ENCODE measurements at places on chromosomes 12 and 14. TPM values are rescaled to one million over a fixed set of nuclear protein-coding genes. Genes with fewer than 3 reads are reported as not detected.

Gene C14orf39
- total RNA-seq, result 6.2 TPM

Gene TMEM19
- 9.3 TPM for total RNA-seq

Gene OR4E1
- not detected for total RNA-seq

DNA sequence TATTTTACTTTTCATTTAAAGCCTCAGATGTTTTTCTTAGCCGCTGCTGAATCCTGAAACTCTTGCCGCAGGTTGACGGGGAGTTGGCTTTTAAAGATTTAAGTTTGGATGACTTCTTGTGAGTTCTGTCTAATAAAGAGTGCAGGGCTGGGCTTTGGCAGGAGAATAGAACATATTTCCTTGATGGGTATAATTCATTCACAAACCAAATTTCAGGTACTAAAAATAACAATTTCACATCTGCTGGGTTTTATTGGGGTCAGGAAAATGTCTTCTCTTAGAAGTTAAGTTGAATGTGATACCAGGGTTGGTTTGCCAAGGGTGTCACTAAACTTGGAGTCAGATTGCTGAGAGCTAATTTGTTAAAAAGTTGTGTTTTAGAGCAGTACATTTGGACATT, 9.7 kb downstream of the SP1 start:
- DNase-seq, result no peak

DNA sequence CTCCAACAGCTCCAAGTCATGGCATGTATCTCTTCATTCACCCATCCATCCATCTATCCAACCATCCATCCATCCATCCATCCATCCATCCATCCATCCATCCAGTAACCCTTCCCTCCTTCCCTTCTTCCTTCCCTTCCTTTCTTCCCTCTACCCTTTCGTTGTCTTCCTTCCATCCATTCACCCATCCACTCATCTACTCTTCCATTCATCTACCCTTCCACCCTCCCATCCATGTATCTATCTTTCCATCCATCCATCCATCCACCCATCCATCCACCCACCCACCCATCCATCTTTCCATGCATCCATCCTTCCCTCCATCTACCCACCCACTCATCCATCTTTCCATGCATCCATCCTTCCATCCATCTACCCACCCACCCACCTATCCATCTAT, 53.2 kb upstream of the FBXO21 start:
- no peak for DNase-seq

GRCh38 chr12:59742841-59743240, 147.0 kb downstream of the SLC16A7 start:
- DNase-seq, result no peak

DNA sequence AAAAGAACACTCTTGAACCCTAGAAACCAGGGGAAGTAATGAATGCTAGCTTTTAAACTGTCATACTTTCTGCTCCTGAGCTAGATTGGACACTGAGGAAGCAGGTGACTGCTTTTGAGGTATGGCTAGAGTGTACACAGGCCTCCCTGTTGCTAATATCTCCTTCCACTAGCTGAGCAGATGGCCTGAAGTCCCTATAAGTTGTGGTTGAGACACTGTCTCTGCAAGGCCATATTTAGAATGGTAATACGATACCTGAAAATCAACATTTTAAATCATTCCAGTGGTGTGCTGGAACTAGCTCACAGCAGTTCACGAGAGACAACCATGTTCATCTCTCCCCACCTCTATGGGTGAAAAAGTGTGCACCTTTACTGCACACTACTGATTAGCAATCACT, 46.4 kb upstream of the BMP4 start:
- no peak for DNase-seq

DNA sequence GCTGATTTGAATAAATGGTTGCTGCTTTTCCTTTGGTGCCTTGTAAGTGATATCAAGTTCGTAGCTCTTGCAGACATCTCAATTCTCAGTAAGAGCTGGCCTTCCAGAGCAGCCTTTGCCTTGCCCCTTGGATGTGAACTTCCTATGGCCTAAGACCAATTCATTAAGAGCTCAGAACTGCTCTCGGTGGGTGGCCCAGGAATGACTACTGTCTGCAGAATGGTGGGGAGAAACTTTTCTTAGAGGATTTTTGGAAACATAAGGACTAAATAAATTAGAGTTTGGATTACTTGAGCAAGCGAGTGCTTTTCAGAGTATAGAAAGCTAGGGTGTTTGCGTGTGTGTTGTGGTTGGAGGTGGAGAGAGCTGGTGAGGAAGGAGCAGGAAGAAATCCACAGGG, 306.4 kb upstream of the TBX3 start:
- DNase-seq, result no peak

DNA sequence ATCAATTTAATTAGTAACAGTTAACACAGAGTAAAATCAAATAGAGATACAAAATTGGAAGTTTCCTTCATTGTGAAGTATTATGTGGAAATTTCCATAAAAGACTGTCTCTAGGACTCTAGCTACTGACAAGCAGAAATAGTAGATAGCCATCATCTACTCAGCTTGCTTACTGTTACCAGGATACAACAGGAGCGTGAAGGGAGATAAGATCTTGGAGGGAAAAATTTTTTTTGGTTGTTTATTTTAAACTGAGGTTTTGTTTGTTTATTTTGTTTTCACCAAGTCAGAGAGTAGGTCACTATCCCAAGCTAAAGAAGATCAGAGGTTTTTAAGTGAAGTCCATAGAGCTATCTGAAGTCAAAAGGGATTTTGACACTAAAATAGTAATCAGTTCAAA, 861.3 kb upstream of the MGAT4C start:
- no peak for DNase-seq

DNA sequence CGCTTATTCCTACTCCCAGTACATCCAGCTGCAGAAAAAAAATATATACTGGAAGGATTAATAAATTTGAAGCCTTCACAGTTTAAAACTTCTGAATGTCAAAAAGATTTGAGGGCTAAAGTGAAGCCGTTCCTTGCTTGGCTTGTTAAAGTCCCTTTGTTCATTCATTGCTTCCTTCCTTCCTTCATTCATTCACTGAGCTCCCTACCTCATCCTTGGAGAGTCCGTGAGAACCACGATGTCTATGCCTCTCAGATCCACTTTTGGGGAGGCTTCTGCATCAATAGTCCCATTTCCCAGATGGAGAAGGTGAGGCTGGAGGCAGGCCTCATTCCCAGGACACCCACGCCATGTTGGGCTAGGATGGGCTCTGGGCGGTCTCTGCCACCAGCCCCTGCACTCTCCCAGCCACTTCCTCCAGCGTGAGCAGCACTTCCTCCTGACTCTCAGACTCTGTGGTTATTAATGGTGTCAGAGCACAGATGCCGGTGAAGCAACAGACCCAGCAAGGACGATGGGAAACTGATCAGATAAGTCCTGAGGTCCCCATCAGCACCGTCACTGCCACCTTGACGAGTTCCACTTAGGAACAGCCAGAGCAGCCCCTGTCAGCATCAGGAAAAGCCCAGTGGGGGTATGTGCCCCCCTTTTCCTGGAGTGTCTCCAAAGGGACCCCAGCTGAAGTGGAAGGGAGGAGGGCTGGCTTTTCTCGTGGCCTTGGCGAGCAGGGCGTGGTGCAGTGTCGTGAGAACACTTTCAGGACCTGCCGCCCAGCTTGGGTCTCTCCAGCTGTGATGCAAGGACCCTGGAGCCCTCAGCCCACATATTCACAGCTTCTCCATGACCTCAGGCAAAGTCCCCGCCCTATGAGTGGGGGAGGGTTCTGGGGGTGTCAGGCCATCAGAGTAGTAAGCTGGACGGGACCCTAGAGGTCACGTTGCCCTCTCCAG, 21.2 kb downstream of the ASB2 start:
- DNase-seq, result no peak

DNA sequence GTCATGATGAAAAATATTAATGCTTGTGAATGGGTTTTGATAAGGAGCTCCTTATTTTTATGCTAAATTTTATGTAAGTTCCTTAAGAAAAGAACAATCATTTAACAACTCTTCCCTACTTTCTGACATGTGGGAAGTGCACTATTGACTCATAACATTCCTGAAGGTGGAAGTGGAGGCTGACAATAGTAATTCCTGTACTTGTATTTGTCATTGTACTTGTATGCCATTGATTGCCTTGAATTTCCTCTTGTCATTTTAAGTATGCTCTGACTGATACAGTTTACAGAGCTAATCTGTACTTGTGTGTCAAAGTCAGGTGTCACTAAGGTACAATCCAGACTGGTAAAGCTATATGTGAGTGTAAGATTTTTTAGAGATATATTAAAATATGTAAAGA, 440.0 kb downstream of the SLC16A7 start:
- DNase-seq, result no peak

Data from neural progenitor cell (in vitro differentiated cells).